ENCODE measurements at places on chromosomes 4 and X.

DNA sequence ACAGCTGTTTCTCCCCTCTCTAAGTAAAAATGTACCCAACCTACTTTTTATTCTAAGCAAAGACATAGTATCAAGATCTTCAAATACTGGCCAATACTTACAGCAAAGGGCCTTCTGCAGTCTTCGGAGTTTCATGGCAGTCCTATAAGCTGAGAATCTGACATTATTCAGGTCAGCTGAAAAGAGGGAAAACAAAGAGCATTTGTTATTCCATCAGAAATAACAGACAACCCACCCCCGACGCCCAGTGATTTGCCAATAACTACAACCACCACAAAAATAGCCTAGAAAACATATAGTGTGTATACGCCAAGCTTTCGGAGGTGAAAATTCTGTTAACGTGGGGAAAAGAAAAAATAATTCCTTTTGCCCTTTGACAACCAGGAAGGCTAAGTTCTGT is 151.1 kb upstream of the FTHL17 start:
- DNase-seq = no peak

- DNase-seq = no peak
Observed at GRCh38 chr4:169963998-169964397, 62.2 kb downstream of the MFAP3L start.

DNA sequence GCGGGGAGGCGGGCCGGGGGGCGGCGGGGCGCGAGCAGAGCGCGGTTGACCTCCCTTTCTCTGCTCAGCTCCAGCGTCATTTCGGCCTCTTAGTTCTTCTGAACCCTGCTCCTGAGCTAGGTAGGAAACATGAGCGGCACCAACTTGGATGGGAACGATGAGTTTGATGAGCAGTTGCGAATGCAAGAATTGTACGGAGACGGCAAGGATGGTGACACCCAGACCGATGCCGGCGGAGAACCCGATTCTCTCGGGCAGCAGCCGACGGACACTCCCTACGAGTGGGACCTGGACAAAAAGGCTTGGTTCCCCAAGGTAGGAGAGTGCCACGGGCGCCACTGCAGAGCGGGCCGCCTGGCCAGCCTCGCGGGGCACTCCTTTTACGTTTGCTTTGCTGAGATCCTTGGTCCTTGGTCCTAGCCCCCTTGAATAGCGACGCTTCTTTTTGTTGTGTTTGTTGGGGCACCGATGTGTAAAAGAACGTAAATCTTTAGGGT is at the start of gene HTATSF1:
Gene HTATSF1, plus strand, starts transcription at position 37 of the 497 bp plus-strand sequence. Its CDS starts 93 bp downstream, at position 130.
- DNase-seq = no peak

- no peak for DNase-seq
Observed at GRCh38 chr4:118718511-118719170, 33.4 kb downstream of the METTL14 start.

DNA sequence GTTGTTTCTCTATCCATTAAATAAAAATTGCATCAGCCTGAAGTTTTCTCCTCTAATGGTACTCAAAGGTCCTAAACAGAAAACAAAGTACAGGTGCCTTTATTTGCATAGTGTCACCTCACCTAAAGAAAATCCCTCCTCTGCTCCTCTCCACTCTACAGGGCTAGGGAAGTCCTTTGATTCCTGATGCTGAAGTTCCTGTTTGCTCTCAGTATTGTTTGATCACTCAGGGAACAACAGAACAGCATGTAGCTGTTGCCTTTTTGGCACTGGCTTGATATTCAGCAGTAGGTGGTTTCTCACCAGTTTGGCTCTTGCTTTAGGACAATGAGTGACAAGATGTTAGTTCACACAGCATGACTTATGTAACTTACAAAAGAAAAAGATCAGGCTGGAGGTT is 156.2 kb upstream of the SLC7A11 start:
- DNase-seq = no peak

- DNase-seq = no peak
Observed at GRCh38 chrX:97158269-97158668, 274.6 kb downstream of the RPA4 start.

- no peak for DNase-seq
Observed at GRCh38 chr4:45455217-45455616, 668.6 kb downstream of the GABRG1 start.

DNA sequence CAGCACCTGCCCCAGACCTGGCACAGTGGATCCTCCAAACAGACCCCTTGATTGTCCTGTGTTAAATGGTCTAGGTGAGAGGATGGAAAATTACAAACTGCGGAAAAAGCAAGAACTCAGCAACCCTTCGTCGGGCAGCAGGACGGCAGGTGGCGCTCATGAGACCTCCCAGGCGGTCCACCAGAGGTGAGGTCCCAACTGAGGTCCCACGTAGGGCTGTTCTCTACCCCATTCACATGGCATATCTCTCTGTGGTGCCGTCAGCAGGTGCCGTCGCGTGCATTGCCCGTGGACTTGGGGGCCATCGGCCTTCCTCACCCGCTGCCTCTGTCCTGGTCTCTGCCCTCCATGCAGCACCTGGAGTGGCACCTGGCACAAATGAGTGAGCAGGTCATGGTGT is 88.2 kb downstream of the CRMP1 start:
- no peak for DNase-seq

- DNase-seq = no peak
Observed at GRCh38 chr4:132614682-132615081, 534.4 kb upstream of the PCDH10 start.

DNA sequence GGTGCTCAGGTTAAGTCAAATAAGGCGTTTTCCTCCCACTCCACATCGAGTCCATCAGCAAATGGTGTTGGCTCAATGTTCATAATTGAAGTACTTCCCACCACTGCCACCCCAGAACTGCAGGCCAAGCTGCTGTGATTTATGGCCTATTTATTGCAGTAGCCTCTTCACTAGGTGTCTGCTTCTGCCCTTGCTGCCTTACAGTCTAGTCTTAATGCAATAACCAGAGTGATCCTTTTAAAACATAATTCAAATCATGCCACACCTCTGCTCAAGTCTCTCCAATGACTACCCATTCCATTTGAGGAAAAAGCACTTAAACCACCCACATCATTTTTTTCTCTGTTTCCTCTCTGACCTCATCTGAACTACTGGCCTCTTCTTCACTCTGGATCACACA is 220.3 kb downstream of the KCNIP4 start:
- no peak for DNase-seq

DNA sequence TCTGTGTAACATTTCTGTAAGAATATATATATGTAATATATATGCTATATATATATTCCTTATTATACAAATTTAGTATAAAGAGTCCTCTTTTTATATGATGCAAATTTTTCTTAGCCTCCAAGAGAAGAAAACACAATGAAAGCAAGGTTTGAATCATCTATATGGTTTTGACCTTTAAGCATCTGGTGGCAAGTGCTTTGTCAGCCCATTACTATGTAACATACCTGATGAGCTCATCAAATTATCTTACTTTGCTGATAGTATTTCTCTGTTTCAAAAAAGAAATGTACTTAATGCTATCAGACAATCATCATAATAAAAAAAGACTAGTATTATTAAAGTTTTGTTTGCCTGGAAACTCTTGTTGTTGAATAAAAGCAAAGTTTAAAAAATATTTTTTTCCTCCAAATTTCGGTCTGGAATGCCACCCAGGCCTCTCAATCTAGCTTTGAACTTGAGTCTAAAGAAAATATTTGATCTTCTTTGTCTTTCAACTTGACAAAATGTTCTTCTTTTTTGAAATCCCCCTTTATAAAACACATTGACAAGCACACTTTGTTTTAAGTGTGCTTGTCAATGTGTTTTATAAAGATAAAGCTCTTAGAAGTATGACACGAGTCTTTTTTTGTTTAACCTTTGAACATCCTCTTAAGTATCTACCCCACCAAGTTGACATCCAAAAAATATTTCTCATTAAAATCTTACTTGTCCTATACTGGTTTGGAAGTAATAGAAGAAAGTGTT is 26.2 kb downstream of the ZNF330 start:
- DNase-seq = no peak

DNA sequence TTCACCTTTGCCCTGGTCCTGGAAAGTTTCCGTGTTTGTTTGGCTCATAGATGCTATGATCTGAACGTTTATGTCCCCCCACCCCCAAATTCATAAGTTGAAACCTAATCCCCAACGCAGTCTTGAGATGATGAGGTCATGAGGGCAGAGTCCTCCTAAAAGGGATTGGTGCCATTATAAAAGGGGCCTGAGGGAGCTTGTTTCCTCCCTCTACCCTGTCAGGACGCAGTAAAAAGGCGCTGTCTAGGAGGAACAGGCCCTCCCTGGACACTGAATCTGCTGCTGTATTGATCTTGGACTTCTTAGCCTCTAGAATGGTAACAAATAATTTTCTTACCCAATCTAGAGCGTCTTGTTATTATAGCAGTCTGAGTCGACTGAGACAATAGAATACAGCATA is 2190.6 kb upstream of the TENM3 start:
- DNase-seq = no peak

DNA sequence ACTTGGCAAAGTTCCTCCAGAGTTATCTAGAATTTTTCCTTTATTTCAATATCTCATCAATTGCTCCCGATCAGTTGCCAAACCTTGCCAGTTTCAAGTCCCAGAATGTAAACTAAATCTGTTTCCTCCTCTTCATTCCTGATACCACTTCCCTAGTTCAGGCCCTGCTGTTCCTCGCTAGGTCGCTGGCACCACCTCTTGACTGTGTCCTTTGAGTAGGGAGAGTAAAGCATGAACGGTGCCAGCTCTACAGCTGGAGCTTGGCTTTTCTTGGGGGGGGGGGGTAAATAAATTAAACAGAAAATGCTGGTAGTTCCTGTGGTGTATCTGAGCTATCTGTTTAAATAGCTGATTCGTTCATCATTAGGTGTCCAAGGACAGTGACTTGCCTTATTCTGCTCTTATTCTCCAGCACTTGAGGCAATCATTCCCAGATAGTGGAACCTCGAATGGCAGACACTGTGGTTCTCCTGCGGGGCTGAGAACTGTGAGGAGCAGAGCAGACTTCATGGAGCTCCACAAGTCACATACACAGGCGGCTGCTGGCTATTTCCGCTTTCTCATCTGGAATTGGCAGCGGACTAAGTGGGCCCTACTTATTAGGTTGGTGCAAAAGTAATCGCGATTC is 168.3 kb upstream of the FAT1 start:
- no peak for DNase-seq

- DNase-seq = no peak
Observed at GRCh38 chr4:84493092-84493850, 5.8 kb downstream of the NKX6-1 start.

DNA sequence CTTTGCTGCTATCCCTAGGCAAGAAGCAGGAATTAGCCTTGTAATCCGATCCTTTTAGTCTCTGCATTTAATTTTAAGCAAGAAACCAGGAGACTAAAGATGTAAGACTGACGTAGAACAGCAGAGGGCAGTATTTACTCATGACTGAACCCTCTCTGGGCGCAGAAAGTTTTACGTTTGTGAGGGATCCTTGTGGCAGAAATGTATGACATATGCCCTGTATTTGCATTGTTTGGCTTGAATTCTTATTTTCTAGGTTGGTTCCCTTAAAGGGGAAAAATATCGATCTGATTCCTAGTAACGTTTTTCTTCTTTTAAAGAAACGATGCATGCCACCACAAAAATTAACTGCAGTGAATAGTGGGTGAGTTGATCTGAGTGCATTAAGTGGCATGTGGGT is 1.3 kb upstream of the FAT4 start:
- no peak for DNase-seq

DNA sequence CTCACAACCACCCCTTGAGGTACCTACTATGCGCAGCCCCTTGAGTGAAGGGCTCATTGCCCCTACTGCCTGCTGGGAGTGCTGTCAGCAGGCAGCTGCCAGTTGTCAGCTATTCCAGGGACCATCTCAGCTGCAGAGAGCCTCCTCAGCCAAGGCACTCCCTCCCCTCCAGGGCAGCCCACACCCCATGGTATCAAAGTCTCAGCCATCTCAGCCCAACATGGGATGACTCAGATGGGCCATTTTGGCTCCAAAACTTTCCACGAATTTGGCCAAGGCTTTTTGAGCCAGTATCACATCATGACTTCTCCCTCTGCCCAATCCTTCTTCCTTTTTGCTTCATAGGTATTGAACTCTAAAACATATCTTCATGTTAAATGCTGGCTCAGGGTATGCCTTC is 61.4 kb upstream of the MAP3K15 start:
- no peak for DNase-seq

- no peak for DNase-seq
Observed at GRCh38 chr4:116847616-116848015, 237.8 kb downstream of the TRAM1L1 start.

DNA sequence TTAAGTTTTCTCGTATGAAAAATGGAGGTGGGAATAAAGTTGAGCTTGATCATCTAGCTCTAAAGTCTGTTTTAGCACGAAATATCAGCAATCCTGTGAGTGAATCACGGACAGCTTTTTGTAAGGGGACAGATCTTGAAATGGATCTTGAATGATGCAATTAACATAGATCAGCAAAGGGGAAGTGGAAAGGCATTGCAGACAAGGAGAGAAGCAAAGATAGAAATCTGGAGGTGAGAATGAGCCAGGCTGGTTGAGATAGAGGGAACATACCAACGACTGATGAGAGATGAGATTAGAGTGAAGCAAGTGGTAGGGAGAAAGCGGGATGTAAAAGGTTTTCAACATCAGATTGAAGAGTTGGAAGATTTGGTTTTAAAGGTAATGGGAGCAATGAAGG is 4.6 kb upstream of the DGKK start:
- no peak for DNase-seq

- no peak for DNase-seq
Observed at GRCh38 chr4:174204164-174204831, 79.2 kb downstream of the FBXO8 start.

DNA sequence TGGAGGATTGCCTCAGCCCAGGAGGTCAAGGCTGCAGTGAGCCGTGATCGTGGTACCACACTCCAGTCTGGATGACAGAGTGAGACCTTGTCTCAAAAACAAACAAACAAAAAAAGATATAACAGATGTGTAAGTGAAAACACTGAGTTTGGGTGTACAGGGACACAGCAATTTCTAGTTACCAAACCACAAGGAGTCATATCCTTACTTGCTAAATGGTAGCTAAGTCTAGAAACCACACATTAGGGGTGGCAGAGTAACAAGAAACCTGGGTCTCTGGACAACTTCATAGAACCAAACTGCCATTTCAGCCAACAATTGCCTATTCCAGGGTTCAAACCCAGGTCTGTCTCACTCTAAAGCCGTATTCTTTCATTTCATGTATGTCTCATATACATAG is 20.8 kb downstream of the PPEF2 start:
- DNase-seq = no peak

GRCh38 chr4:2652415-2653160 is 103.5 kb downstream of the TNIP2 start:
- DNase-seq = no peak

GRCh38 chrX:20061855-20062254 is 54.9 kb downstream of the MAP7D2 start:
- DNase-seq = no peak

DNA sequence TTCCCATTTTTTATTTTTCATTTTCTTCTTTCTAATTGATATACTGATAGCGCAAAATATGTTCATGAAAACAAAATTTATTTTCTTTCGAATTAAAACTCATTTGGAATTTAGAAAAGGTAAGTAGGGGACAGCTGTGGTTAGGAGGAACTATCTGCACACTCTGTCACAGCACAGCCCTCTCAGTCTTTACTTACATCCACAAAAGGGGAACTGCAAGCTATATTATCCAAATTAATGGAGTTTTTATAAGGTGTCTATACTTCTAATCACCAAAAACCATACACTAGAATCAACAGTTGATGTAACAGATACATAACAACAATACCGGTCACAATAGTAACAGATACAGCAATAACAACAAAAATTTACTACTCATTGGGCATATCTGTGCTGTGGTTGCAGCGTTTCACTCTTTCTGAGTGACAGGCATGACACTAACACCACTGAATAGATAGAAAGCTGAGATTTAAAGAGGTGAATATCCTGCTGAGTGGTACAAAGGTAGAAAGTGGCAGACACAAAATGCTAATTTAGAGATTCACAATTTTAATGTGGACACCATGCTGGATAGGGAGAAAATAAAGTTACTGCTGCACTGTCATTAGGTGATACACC is 160.7 kb downstream of the PPP3CA start:
- DNase-seq = no peak

All from activated T-helper 1 cell treated with anti-CD3 and anti-CD28 coated beads, Interleukin-2, amount 50 U/mL, for 16 hours (primary cell).